ENCODE measurements at places on chromosomes 7 and 10.

DNA sequence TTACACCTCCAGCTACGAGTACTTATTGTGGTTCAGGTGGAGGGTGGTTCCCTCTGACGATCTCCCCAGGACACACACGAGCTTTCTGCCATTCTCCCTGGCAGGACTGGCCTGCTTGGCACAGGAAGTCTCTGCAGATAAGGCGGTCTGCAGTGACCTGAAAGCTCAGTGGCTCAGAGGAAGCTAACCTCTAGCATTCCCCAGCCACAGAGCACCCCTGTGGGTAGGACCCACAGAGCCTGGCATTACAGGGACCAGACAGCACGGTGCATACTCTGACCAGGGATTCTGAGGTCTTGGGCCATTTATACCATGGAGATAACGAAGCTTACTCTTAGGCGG, 1.9 kb upstream of the GPR146 start:
- peaks cover 64% of the 10 kb centered on the region for H3K4me1 ChIP-seq
- no peak for DNase-seq
- H3K36me3 ChIP-seq: peaks cover 7% of the 10 kb centered on the region
- H3K4me3 ChIP-seq: no peak overlapping the region

DNA sequence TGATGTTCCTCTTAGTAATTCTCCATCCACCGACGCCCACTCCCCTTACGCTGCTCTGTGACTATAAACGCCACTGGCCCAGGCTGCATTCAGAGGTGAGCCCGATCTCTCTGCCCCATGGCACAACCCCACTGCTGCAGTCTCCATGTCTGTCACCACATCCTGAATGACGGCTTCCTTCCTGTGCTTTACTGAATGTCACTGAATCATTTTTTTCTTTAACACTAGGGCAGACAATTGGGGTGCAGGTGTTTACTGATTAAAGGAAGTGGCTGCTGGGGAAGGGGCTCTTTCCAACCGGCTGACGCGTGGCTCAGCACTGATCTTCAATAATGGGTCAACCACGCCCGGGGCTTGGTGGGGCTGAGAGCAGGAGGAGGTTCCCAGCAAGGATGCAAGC, 208.3 kb downstream of the USP6NL start:
- H3K4me3 ChIP-seq: no peak overlapping the region
- DNase-seq: no peak
- H3K36me3 ChIP-seq: no peaks in the 10 kb centered on the region
- H3K27me3 ChIP-seq: peaks cover 14% of the 10 kb centered on the region
- no peak overlapping the region for H3K27ac ChIP-seq

DNA sequence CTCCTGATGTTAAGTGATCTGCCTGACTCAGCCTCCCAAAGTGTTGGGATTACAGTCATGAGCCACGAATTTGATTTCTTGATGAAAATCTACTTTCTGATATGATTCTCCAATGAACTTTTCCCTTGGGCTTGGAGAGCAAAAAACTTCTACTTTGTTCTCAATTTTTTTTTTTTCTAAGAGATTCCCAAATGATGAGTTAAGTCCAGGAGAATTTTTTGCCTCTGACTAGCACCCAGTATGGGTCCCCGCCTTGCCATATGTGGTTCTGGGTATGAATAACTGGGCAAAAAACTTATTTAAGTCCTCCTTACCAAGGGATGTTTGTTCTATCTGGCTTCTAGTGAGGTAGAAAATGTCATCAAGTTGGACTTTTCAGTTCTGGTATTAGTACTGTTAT, 147.9 kb upstream of the LYZL1 start:
- no peak overlapping the region for H3K27ac ChIP-seq
- DNase-seq: no peak
- peaks cover 8% of the 10 kb centered on the region for H3K4me1 ChIP-seq
- no peaks in the 10 kb centered on the region for H3K27me3 ChIP-seq
- no peak overlapping the region for H3K4me3 ChIP-seq

GRCh38 chr10:14489522-14490177, 158.9 kb upstream of the FRMD4A start:
- no peaks in the 10 kb centered on the region for H3K36me3 ChIP-seq
- no peak for DNase-seq
- no peak overlapping the region for H3K4me3 ChIP-seq
- H3K27ac ChIP-seq: no peak overlapping the region
- H3K27me3 ChIP-seq: peaks cover 17% of the 10 kb centered on the region

GRCh38 chr10:70085975-70086613, 33.4 kb downstream of the MACROH2A2 start:
- no peak for DNase-seq
- no peaks in the 10 kb centered on the region for H3K4me1 ChIP-seq
- peaks cover 62% of the 10 kb centered on the region for H3K36me3 ChIP-seq
- H3K27me3 ChIP-seq: peaks cover 5% of the 10 kb centered on the region

DNA sequence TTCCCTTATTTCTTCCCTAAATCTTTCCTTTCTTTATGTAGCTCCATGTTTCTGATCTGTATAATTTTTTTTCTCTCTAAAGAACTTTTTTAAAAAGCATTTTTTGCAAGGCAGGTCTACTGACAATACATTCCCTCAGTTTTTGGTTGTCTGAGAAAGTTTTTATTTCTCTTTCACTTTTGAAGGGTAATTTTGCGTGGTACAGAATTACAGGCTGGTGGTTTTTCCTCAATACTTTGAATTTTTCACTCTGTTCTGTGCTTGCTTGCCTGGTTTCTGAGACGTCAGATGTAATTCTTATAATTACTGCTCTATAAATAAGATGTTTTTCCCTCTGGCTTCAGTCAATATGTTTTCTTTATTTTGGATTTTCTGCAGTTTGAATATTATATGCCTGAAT, 205.4 kb upstream of the VSTM2A start:
- no peaks in the 10 kb centered on the region for H3K36me3 ChIP-seq
- DNase-seq: no peak
- H3K4me1 ChIP-seq: peaks cover 36% of the 10 kb centered on the region

GRCh38 chr10:23100331-23101030, 5.1 kb downstream of the MSRB2 start:
- H3K4me1 ChIP-seq: peaks cover 38% of the 10 kb centered on the region
- no peak overlapping the region for H3K4me3 ChIP-seq
- peak overlapping the region; percentile 6 for H3K27ac ChIP-seq
- H3K27me3 ChIP-seq: no peaks in the 10 kb centered on the region

GRCh38 chr10:58971796-58972491, 204.5 kb upstream of the PHYHIPL start:
- no peaks in the 10 kb centered on the region for H3K36me3 ChIP-seq
- H3K4me3 ChIP-seq: no peak overlapping the region
- H3K27ac ChIP-seq: no peak overlapping the region
- H3K27me3 ChIP-seq: peaks cover 18% of the 10 kb centered on the region
- DNase-seq: no peak

GRCh38 chr10:120422457-120422856, 34.6 kb upstream of the PLPP4 start:
- H3K27ac ChIP-seq: no peak overlapping the region
- H3K4me3 ChIP-seq: no peak overlapping the region
- DNase-seq: no peak
- no peaks in the 10 kb centered on the region for H3K36me3 ChIP-seq
- H3K4me1 ChIP-seq: peaks cover 3% of the 10 kb centered on the region

DNA sequence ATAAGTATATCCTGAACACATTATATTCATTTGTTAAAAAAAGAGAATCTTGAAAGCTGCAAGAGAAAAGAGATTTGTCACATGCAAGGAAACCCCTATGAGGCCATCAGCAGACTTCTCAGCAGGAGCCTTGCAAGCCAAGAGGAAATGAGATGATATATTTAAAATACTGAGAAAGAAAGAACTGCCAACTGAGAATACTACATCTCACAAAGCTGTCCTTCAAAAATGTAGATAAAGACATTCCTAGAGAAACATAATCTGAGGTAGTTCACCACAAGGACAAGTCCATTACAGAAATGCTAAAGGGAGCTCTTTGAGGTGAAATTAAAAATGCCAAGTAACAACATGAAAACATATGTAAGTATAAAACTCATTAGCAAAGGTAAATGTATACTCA, 224.4 kb upstream of the MBL2 start:
- H3K27ac ChIP-seq: no peak overlapping the region
- H3K4me3 ChIP-seq: no peak overlapping the region
- no peak for DNase-seq
- no peaks in the 10 kb centered on the region for H3K27me3 ChIP-seq

- H3K27ac ChIP-seq: no peak overlapping the region
- H3K27me3 ChIP-seq: peaks cover 30% of the 10 kb centered on the region
- H3K4me1 ChIP-seq: peaks cover 17% of the 10 kb centered on the region
- no peak overlapping the region for H3K4me3 ChIP-seq
- DNase-seq: no peak
Observed at GRCh38 chr10:86252556-86252955, 114.0 kb downstream of the GRID1 start.

GRCh38 chr7:149529136-149529718, 31.6 kb upstream of the ZNF746 start:
- no peak overlapping the region for H3K4me3 ChIP-seq
- no peaks in the 10 kb centered on the region for H3K4me1 ChIP-seq
- no peak for DNase-seq
- H3K27me3 ChIP-seq: peaks cover 7% of the 10 kb centered on the region
- H3K36me3 ChIP-seq: no peaks in the 10 kb centered on the region

- H3K36me3 ChIP-seq: peaks cover 67% of the 10 kb centered on the region
- no peak for DNase-seq
Observed at GRCh38 chr7:17844514-17845196, 95.6 kb downstream of the SNX13 start.

- DNase-seq: no peak
- H3K27me3 ChIP-seq: peaks cover 20% of the 10 kb centered on the region
- peaks cover 47% of the 10 kb centered on the region for H3K36me3 ChIP-seq
Observed at GRCh38 chr10:121594076-121594475, 4.2 kb downstream of the FGFR2 start.

DNA sequence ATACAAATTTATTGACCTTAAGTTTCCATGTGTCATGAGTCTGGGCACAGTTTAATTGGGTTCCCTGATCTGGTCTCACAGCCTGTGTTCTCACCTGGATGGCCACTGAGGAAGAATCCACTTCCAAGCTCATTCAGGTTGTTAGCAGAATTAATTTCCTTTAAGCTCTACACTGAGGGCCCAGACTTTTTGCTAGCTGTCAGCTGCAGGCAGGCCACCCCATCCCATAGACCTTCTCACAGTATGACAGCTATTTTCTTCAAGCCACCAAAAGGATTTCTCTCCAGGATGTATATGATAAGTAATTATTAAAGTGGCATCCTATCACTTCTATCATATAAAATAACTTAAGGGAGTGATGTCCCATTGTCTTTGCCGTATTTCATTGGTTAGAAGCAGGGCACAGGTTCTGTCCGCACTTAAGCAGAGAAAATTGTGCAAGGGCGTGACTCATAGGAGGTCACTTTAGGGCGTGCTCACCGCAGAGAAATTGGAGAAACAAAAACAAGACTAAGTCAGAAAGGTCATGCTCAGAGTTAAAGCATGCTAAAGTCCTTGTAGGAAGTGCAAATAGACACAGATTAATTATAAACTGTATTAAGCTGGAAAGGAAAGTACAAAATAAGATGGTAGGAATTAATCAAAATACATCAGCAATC, 109.9 kb downstream of the AHR start:
- peak overlapping the region; percentile 23 for H3K27ac ChIP-seq
- no peak for DNase-seq
- no peaks in the 10 kb centered on the region for H3K36me3 ChIP-seq
- peaks cover 3% of the 10 kb centered on the region for H3K27me3 ChIP-seq

DNA sequence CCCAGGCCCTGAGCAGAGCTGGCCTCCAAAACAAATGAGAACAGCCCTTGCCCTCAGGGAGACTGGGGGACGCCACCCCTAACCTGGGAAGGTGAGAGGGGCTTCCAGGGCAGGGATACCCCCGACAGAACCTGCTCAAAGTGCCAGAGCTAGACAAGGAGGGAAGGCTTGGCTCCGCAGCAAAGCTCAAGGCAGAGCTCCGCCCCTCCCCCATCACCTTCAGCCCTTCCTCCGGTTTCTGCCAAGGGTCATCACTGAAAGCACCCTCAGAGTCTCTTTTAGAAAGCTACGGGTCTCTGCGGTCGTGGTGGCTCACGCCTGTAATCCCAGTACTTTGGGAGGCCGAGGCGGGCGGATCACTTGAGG, 73.4 kb upstream of the CUX1 start:
- H3K27ac ChIP-seq: peak overlapping the region; percentile 92
- no peaks in the 10 kb centered on the region for H3K36me3 ChIP-seq
- peak overlapping the region; percentile 87 for H3K4me3 ChIP-seq
- H3K4me1 ChIP-seq: peaks cover 76% of the 10 kb centered on the region

DNA sequence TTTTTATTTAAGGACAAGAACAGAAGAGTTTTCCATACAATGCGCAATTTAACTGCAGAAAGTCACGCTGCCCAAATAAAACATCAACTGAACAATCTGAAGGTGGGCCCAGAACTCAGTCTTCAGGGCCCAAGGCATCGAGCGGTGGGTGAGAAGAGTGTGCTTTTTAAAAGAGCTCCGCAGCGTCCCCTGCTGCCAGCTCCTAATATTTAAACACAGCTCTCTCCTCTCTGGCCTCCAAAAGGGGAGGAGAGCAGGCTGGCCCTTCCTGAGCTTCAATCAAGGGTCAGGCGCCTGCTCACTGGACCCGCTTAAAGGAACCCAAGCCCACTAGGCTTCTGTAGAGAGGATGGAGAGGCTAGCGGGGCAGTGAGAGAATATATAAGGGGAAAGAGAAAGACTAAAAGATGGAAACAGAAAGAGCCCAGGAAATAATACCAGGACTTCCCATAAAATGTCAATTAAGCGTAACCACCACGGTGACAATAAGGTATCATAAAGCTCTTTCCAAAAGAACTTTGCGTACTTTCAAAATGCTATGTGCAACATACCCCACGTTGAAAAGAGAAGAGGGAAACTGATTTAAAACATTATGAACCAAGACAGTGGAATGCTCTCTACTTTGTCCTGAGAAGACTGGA, 2.8 kb downstream of the FAM53B start:
- peaks cover 6% of the 10 kb centered on the region for H3K27me3 ChIP-seq
- peak; percentile 85 for DNase-seq
- H3K4me3 ChIP-seq: peak overlapping the region; percentile 97
- H3K4me1 ChIP-seq: peaks cover 84% of the 10 kb centered on the region
- no peaks in the 10 kb centered on the region for H3K36me3 ChIP-seq

DNA sequence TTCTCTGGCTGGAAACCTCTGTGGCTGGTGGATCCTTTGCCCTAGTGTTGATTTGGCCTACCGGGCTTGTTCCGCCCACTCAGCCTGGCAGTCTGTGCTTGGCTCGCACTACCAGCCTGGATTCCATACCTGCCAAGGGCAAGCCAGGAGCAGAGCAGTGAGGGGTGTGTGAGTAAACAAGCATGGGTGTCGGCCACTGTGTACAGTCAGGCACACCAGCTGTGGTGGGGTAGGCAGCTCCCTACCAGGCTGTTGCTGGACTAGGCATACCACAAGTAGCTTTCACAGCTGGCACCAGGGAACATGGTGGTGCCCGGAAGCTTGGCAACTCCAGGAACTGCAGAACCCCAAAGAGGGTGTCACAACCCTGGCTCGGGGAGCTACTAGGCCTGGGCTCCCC, 942.9 kb upstream of the LRRN3 start:
- no peaks in the 10 kb centered on the region for H3K27me3 ChIP-seq
- no peak for DNase-seq
- no peak overlapping the region for H3K27ac ChIP-seq
- no peaks in the 10 kb centered on the region for H3K4me1 ChIP-seq

All from nephron progenitor cell (in vitro differentiated cells).